ENCODE measurements at places on chromosomes 5 and 9.

DNA sequence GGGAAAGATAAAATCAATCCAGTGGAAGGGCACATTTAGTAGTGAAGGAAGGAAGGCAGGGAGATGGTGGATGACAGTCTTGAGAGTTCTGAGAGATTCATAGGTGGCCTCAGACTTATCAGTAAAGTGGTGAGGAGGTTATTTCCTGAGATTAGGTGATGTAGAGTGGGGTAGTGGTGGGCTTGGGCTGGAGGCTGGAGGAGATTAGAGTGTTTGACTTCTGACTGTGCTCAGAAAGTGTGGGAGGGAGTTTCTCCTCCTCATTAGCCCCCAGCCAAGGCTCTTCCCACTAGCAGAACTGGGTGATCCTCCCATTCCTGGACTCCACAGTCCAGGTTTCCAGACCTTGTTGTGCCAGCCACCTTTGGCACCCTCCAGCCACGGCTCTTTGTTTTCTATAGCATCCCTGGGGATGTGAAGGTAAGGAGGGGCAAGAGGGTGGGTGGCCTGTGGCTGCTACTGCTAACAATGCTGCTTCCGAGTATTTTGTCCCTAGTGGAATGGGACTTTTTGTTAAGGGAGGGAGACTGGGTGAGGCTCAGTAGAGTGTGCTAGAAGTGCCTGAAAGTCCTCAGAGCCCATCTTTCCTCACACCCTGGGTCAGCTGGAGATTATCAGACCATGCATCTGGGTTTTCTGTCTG lies 94.4 kb downstream of the ADRB2 start:
- no peak for DNase-seq

- no peak for DNase-seq
These were observed 378.0 kb upstream of the PDE4D start for GRCh38 chr5:60271517-60271916.

GRCh38 chr5:62762503-62762902 lies 183.9 kb downstream of the LRRC70 start:
- no peak for DNase-seq

DNA sequence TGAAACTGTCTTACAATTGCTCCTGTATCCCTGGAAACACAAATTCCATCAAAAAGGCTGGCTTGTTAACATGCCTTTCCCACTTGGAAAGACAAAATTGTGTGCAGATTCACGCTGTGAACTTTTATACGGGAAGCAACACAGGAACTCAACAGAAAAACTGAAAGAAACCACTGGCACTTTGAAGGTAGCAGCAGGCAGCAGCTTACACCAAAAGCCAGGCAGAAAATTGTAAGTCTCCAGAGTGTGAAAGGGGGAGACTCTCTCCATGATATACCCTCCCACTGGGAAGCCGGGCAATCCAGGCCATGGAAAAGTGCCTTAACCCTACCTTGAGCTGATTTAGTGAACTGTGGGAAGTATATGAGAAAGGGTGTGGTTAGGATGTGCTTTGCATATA lies 943.7 kb downstream of the CDH18 start:
- DNase-seq = no peak

GRCh38 chr9:109974918-109975276 lies 194.9 kb downstream of the PALM2AKAP2 start:
- DNase-seq = no peak

DNA sequence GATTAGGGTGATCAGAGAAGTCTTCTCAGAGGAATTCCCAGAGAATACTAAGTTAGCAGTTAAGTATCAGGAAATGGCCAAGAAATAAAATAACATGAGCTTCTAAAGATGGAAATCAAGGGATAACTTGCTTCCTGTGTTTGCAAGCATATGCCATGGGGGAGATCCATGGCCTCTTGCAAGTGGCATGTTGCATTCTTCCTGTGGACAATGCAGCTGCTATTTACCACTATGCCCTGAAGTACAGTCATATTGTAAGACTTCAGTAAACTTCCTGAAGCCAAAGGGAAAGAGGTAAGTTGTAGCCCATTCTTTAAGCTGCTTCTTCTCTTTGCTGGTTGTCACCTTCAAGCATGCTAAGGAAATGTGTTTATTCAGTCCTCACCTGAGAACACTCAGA lies 154.7 kb upstream of the RUSC2 start:
- DNase-seq = no peak
